ENCODE measurements at places on chromosomes 13 and 19. TPM values are rescaled to one million over a fixed set of nuclear protein-coding genes. Genes with fewer than 3 reads are reported as not detected.

The ZNF66 gene
- total RNA-seq, result 7.9 TPM

DNA sequence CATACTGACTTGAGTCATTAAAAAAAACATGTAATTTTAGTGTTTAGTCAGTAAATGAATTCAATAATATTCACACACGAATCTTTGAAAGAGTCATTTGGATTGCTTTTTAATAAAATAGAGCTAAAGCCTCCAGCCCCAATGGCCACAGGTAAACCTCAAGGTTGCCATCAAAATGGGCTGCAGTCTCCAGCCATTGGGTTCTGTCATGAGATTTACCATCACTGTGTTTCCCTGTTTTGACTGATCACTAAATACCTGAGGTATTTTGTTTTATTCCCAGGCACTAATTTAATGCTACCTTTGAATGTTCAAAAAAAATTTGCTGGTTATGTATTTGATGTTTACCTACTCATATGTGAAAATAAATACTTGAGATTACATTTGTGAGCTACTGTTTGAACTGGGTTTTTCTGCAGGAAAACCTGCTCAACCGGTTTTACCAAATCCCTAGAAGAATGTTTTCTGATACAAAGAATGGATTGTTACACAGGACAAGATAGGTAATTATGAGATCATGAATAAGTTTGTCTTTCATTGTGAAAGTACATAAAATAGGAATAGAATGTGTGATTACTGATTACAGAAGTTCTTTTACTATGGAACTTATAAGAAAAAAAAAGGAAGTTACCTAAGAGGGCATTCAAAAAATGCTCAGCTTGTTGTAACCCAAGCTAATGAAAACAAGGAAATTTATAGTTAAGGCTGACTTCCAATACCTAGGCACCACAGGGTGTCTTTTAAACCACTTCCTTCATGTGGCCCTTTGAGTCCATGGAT lies 391.3 kb downstream of the EFNB2 start:
- H3K27ac ChIP-seq, result no peak overlapping the region
- no peak overlapping the region for H3K4me3 ChIP-seq
- no peaks in the 10 kb centered on the region for H3K4me1 ChIP-seq
- H3K27me3 ChIP-seq, result no peaks in the 10 kb centered on the region
- no peak for DNase-seq

- H3K36me3 ChIP-seq, result no peaks in the 10 kb centered on the region
- DNase-seq, result peak; percentile 93
- peaks cover 39% of the 10 kb centered on the region for H3K4me1 ChIP-seq
- peaks cover 12% of the 10 kb centered on the region for H3K27me3 ChIP-seq
Measured at GRCh38 chr19:44689290-44690130, 9.4 kb upstream of the CEACAM16 start.

The ETV2 gene
- total RNA-seq, result 1.1 TPM

The FAM124A gene
- 0.82 TPM for total RNA-seq

GRCh38 chr13:74305876-74306275 lies 171.7 kb upstream of the KLF12 start:
- H3K36me3 ChIP-seq, result no peaks in the 10 kb centered on the region
- no peak overlapping the region for H3K27ac ChIP-seq
- H3K27me3 ChIP-seq, result peaks cover 2% of the 10 kb centered on the region
- no peaks in the 10 kb centered on the region for H3K4me1 ChIP-seq
- DNase-seq, result no peak

- H3K36me3 ChIP-seq, result no peaks in the 10 kb centered on the region
- no peak overlapping the region for H3K4me3 ChIP-seq
- no peak for DNase-seq
- H3K27me3 ChIP-seq, result peaks cover 2% of the 10 kb centered on the region
Measured at GRCh38 chr13:20654156-20654555, 49.3 kb upstream of the IL17D start.

The NLRP4 gene
- not detected for total RNA-seq

The KLK12 gene
- not detected for total RNA-seq

The CARS2 gene
- 101 TPM for total RNA-seq

- H3K27me3 ChIP-seq, result no peaks in the 10 kb centered on the region
- no peak overlapping the region for H3K27ac ChIP-seq
- no peak overlapping the region for H3K4me3 ChIP-seq
- peaks cover 2% of the 10 kb centered on the region for H3K4me1 ChIP-seq
- H3K36me3 ChIP-seq, result peaks cover 13% of the 10 kb centered on the region
Measured at GRCh38 chr19:581399-582111, 8.1 kb upstream of the HCN2 start.

DNA sequence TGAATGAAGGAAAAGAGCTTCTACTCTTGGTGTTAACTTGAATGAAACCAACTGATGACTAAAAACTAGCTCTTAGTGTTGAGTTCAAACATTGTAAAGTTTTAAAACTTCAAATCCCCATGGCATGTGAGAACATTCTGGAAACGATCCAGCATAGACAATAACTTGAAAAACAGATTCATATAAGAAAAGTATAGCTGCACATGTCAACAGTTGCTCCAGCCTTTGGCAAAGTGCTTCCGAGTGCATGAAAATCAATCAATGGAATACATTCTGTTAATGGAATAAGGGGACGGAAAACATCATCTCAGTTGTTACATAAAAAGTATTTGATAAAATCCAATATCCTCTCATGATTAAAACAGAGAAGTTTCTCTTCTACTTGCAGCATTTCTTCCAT lies 89.8 kb downstream of the MBNL2 start:
- H3K27ac ChIP-seq, result no peak overlapping the region
- H3K27me3 ChIP-seq, result no peaks in the 10 kb centered on the region
- H3K4me3 ChIP-seq, result no peak overlapping the region
- DNase-seq, result no peak

The PNMA8A gene
- total RNA-seq, result not detected

- no peak overlapping the region for H3K27ac ChIP-seq
- no peaks in the 10 kb centered on the region for H3K4me1 ChIP-seq
- no peak overlapping the region for H3K4me3 ChIP-seq
- no peaks in the 10 kb centered on the region for H3K27me3 ChIP-seq
- DNase-seq, result no peak
Measured at GRCh38 chr13:113337556-113337955, 26.4 kb downstream of the GRTP1 start.

- H3K27me3 ChIP-seq, result no peaks in the 10 kb centered on the region
- no peak for DNase-seq
- H3K36me3 ChIP-seq, result no peaks in the 10 kb centered on the region
Measured at GRCh38 chr13:101399365-101399764, 16.9 kb downstream of the NALCN start.

DNA sequence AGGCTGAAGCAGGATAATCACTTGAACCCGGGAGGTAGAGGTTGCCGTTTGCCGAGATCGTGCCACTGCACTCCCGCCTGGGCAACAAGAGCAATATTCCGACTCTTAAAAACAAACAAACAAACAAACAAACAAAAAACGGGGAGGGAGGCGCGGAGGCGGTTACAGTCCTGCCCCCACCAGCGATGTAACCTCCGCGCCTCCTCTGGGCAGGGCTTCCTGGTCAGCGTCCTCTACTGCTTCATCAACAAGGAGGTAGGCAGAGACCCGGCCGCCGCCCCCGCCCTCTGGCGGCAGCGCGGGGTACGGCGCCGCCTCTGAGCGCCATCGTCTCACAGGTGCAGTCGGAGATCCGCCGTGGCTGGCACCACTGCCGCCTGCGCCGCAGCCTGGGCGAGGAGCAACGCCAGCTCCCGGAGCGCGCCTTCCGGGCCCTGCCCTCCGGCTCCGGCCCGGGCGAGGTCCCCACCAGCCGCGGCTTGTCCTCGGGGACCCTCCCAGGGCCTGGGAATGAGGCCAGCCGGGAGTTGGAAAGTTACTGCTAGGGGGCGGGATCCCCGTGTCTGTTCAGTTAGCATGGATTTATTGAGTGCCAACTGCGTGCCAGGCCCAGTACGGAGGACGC lies 10.2 kb downstream of the SNRPD2 start:
- peaks cover 2% of the 10 kb centered on the region for H3K27me3 ChIP-seq
- peaks cover 27% of the 10 kb centered on the region for H3K36me3 ChIP-seq
- peak overlapping the region; percentile 72 for H3K4me3 ChIP-seq
- H3K27ac ChIP-seq, result peak overlapping the region; percentile 39
- peaks cover 16% of the 10 kb centered on the region for H3K4me1 ChIP-seq

GRCh38 chr13:67036699-67037457 lies 193.3 kb downstream of the PCDH9 start:
- no peaks in the 10 kb centered on the region for H3K4me1 ChIP-seq
- no peak overlapping the region for H3K27ac ChIP-seq
- H3K4me3 ChIP-seq, result no peak overlapping the region
- H3K27me3 ChIP-seq, result no peaks in the 10 kb centered on the region
- no peak for DNase-seq
- no peaks in the 10 kb centered on the region for H3K36me3 ChIP-seq

GRCh38 chr13:19910336-19911072 lies 47.1 kb upstream of the ZMYM5 start:
- no peak for DNase-seq
- no peaks in the 10 kb centered on the region for H3K4me1 ChIP-seq
- H3K27me3 ChIP-seq, result no peaks in the 10 kb centered on the region
- no peak overlapping the region for H3K27ac ChIP-seq
- H3K4me3 ChIP-seq, result no peak overlapping the region

The TUBA3C gene
- not detected for total RNA-seq

The ZNF442 gene
- 1.2 TPM for total RNA-seq

GRCh38 chr19:4375164-4376027 lies 25.0 kb downstream of the SH3GL1 start:
- H3K4me3 ChIP-seq, result no peak overlapping the region
- no peaks in the 10 kb centered on the region for H3K27me3 ChIP-seq
- peaks cover 6% of the 10 kb centered on the region for H3K36me3 ChIP-seq
- peaks cover 53% of the 10 kb centered on the region for H3K4me1 ChIP-seq

- DNase-seq, result no peak
- no peaks in the 10 kb centered on the region for H3K27me3 ChIP-seq
- no peaks in the 10 kb centered on the region for H3K4me1 ChIP-seq
- H3K27ac ChIP-seq, result no peak overlapping the region
- no peaks in the 10 kb centered on the region for H3K36me3 ChIP-seq
- no peak overlapping the region for H3K4me3 ChIP-seq
Measured at GRCh38 chr13:56718791-56719190, 421.9 kb upstream of the PRR20A start.

GRCh38 chr19:55341171-55341588 lies 1.5 kb downstream of the KMT5C start:
- H3K4me1 ChIP-seq, result peaks cover 16% of the 10 kb centered on the region
- H3K27me3 ChIP-seq, result peaks cover 9% of the 10 kb centered on the region
- peak overlapping the region; percentile 94 for H3K27ac ChIP-seq
- peaks cover 11% of the 10 kb centered on the region for H3K36me3 ChIP-seq
- peak overlapping the region; percentile 91 for H3K4me3 ChIP-seq
- peak; percentile 90 for DNase-seq

The PRR19 gene
- 1.6 TPM for total RNA-seq

The CRLF1 gene
- not detected for total RNA-seq

- H3K27ac ChIP-seq, result no peak overlapping the region
- peaks cover 3% of the 10 kb centered on the region for H3K4me1 ChIP-seq
- H3K27me3 ChIP-seq, result peaks cover 42% of the 10 kb centered on the region
- H3K36me3 ChIP-seq, result no peaks in the 10 kb centered on the region
- no peak overlapping the region for H3K4me3 ChIP-seq
Measured at GRCh38 chr13:50340551-50341287, 325.5 kb downstream of the KCNRG start.

GRCh38 chr13:85806553-85807175 lies 7.4 kb upstream of the SLITRK6 start:
- no peak for DNase-seq
- H3K27me3 ChIP-seq, result no peaks in the 10 kb centered on the region
- H3K4me3 ChIP-seq, result no peak overlapping the region

- no peaks in the 10 kb centered on the region for H3K4me1 ChIP-seq
- H3K36me3 ChIP-seq, result no peaks in the 10 kb centered on the region
- no peaks in the 10 kb centered on the region for H3K27me3 ChIP-seq
- H3K4me3 ChIP-seq, result no peak overlapping the region
Measured at GRCh38 chr13:65926750-65927171, 1303.4 kb downstream of the PCDH9 start.

DNA sequence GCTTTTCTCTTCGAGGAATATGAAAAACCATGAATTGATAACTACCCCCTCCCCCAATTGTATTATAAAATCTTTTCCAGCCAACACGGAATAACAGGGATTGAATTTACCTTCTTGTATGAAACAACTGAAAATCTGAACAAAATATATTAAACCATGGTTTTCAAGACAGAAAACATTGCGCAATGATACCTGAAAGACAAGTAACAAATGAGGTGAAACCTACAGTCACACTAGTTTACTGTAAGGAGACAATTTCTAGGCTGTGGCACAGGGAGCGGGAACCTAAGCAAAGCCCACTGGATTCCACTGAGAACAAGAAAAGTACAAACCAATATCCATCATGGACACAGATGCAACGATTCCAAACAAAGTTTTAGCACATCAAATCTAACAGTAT lies 53.4 kb downstream of the ZNF283 start:
- H3K36me3 ChIP-seq, result peaks cover 8% of the 10 kb centered on the region
- no peak overlapping the region for H3K27ac ChIP-seq
- no peaks in the 10 kb centered on the region for H3K4me1 ChIP-seq
- DNase-seq, result no peak
- no peak overlapping the region for H3K4me3 ChIP-seq

- no peaks in the 10 kb centered on the region for H3K4me1 ChIP-seq
- no peak for DNase-seq
- no peak overlapping the region for H3K27ac ChIP-seq
Measured at GRCh38 chr13:77595166-77595810, 59.8 kb downstream of the SCEL start.

DNA sequence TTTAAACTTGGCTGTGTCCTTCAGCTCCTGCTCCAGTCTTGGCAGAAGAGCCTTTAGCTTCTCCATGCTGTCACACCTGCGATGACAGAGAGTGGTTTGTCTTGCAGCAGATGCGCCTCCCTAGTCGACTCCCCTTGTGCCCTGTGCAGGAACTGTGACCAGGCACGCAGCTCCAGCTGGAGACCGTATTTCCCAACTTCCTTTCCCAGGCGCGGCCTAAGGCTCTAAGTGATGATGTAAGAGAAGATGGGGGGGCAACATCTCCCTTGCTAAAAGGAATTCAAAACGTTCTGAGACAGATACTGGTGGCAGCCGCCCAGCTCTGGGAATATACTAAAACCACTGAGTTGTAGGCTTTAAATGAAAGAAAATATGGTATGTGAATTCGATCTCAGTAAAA lies 16.3 kb downstream of the DCUN1D2 start:
- H3K27ac ChIP-seq, result no peak overlapping the region
- no peaks in the 10 kb centered on the region for H3K27me3 ChIP-seq
- no peak overlapping the region for H3K4me3 ChIP-seq
- no peak for DNase-seq

The ZNF547 gene
- total RNA-seq, result 1.6 TPM

DNA sequence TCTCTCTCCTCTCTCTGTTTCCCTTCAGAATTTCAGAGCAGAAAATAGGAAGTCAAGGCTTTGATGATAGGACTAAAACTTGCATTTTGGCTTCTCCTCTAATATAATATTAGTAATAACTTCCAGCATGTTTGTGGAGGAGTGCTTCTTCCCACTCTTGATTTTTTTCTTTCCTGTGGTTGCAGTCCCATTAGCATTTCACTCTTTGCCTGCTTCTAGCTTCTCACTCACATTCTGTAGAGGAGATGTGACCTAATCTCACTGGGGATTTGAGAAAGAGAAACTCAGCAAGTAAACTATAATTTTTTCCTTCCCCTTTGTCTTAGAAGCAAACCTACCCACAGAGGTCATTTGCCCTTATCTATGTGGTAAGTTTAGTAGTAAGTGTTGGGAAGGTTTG lies 169.4 kb upstream of the HTR2A start:
- no peak overlapping the region for H3K4me3 ChIP-seq
- H3K27ac ChIP-seq, result no peak overlapping the region
- DNase-seq, result no peak
- H3K27me3 ChIP-seq, result no peaks in the 10 kb centered on the region
- H3K36me3 ChIP-seq, result no peaks in the 10 kb centered on the region

All from activated CD4-positive, alpha-beta T cell treated with anti-CD3 and anti-CD28 coated beads, Interleukin-2, amount 10 ng/mL, durations not matched to agents 24 days and 14 days (primary cell).